ENCODE measurements at places on chromosomes 5 and 9.

- DNase-seq: no peak
Observed at GRCh38 chr9:129327552-129328328, 149.7 kb upstream of the IER5L start.

DNA sequence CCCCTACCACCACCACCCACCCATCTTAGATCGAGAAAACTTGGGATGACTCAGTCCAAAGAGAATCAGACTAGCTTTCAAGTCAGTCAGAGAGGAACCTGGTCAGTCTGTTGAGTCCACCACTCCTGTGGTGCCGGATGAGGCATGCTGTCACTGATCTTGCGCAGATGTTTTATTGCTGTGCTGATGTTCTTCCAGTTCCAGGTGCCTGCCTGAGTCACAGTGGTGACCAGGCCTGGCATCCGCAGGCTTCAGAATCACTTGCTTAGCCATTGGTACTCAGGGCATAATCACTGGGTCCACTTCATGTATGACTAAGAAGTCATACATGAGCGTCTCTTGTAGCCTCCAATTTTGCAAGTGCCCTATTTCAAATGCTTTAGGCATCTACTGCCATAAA is 114.1 kb downstream of the MUSK start:
- no peak for DNase-seq

DNA sequence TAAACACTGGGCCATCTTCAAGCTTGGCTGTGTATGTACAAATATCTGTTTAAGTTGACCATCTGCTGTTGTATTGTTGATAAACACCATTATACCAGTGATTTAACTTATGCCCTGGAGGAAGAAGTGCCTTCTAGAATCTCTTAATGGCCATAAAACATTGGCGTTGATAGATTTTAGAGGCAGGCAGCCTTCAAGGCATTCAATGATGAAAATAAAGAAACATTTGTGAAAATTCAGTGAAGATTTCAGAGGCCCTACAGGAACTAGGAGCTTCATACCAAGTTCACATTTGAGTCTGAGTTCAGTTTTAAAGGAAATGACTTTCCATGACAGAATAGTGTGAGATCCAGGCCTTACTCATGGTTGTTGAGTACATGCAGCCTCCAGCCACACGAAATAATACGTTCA is 52.2 kb downstream of the MAP1B start:
- no peak for DNase-seq

DNA sequence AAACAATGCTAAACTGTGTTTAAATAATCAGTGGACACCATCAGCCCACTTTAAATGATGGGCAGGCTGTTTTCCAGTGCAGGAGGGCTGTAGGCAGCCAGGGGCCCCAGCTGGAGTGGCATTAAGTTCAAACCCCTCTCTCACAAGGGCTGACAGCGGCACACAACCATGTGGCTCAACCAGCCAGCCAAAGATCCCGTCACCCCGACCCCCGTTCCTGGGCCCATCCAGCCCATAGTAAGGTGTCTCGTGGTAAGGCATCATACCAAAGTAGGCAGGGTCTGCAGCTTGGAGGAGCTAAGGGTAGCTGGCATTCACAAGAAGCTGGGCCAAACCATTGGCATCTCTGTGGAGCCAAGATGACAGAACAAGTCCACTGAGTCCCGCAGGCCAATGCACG is 24.9 kb downstream of the BTNL9 start:
- DNase-seq: no peak

DNA sequence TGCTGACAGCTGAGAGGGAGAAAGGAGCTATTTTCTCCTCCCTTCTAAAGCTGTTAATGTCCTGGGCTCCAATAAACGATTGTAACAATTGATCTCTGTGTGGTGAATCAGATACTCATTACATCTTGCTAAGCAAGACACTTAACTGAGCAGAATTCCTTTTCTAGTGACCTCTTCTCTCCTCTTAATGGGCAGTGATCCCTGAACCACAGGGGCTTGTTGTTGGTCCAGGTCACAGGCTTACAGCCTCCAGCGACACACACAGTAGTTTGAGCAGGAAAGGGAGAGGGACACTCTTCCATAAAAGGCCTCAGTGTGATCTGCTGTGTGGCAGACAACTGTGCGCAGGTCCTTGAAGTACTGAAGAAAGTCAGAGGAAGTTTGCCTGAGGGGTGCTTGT is 58.5 kb upstream of the MYO10 start:
- no peak for DNase-seq

DNA sequence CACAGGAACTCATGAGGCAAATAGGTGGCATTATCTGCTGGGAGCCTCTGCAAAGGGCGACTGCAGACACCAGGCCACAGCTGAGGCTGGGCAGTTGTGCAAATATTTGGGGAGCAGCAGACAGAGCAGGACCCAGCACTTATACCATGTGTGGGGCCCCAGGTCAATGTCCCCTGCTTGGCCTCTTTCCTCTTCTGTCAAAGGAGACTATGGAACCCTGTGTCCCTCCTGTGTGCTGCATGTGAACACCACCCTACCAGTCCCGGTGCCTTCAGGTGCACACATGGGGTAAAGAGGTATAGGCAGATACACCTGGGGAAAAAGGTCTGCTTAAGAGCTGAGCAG is 50.8 kb downstream of the ROR2 start:
- no peak for DNase-seq

DNA sequence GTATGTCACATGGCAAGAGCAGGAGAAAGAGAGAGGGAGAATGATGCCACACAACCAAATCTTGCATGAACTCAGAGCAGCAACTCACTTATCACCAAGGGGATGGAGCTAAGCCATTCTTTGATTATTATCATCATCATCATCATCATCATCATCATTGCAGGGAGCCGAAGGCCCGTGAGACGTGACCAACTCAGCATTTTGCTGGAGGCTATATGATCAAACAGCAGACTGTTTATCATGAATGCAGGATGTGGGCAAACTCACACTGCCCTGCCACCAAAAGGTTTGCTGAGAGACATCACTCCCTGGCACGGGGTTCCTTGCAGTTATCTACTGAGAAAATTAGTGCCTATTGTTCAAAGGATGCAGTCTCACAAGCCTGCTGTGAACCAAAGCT is 8.6 kb upstream of the ZNF169 start:
- DNase-seq: no peak

DNA sequence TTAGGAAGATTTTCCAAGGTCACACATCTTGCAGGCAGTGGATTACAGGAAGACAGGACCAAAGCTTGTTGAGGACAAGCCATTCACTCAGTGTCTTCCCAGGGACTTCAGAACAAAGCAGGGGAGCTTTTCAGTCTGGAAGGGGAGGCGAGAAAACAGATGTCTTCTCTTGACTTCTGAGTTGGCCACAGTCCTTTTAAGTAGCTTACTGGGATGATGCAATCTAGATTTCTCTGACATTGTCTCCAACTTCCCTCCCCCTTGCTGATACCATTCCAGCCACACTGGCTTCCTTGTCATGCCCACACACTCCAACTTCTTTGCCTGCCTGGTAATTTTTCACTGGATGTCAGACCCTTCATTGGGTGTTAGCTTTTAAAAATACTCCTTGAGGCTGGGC is 174.2 kb upstream of the TBC1D2 start:
- DNase-seq: no peak

DNA sequence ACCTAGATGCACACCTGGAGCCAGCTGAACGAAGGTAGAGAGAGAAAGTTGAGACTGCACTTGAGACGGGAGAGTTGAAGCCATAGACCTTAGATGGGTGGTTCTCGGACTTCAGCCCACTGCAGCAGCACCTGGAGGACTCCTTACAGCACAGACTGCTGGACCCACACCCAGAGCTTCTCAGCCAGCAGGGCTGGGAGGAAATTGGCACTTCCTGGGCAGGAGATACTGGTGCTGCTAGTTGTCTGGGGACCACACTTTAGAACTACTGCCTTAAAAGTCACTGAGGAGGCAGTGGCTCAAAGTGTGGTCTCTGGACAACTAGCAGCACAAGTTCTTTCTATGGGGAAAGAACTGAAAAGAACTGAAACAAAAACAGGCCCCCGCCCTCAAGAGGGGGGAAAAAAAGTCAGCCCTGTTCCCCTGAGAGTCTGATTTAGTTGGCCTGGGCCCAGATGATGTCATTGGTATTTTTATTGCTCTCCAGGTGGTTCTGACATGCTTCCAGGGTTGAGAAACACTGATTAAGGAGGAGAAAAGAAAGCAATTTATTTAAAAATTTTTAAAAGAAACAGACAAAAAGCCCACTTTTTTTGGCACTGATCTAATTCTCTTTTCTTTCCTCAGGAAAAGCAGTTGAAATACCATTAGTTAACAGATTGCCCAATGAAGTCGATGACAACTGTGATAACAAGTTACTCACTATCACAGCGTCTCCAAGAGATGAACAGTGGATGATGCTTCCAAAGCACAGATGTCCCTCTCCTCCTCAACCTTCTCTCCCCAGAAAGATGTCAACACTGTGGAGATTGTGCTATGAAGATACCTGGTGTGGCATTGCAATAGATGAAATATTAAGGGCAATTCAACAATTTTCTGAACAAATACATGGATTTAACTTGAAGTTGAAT is 73.6 kb upstream of the ADAMTS16 start:
- no peak for DNase-seq

- DNase-seq: no peak
Observed at GRCh38 chr5:179620703-179621350, 2.6 kb downstream of the HNRNPH1 start.

DNA sequence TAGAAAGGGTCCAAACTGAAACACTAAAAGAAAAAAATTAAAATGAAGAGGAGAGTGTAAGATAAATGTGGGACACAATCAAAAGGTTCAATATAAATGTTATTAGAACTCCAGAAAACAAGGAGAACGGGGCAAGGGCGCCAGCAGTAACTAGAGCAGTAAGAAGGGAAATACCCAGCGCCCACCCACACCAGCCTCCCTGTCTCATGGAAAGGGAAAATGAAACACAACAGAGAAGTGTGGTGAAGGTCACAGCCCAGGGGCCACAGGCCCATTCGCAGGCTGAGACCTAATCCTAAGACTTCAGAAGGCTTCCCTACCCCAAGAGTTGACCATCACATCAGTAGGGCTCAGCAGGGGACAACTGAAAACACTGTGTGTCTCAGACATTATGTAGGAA is 45.8 kb upstream of the CLK4 start:
- no peak for DNase-seq

DNA sequence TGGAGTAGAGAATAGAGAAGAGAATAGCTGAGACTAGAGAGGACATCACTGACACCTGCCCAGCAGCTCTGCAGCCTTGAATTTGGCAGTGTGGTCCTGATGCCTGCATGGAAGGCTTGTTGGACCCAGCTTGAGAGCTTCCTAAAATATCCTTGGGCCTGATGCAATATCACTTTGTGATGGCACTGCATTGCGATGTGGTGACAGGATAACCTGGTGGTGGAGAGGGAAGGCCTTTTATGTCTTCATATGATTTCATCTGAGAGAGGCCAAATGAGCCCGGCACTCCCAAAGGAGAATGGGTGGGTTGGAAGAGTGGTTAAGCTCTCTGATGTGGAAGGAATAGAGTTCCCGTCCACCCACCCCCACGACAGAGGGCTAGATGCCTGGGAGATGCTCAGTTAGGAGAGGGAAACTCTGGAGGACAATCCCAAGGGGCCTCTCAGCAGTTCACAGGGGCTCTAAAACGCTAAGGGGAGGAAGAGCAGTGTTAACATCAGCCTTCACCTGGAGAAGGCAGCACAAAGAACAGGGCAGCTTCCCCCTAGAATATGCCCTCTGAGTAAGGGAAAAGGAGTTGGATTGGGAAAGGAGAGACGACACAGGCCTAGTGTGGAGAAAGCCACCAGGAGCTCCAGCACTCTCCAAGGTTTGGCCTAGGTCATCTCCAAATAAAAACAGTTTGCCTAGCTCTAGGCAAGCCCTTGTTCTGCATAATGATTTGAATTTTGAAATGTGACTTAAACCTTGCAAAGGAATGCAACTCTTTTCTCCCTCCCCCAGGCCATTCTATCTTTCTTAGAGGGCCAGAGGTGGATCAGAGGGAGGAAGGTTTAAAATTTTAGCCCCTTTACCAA is 99.8 kb upstream of the SSBP2 start:
- no peak for DNase-seq
